ENCODE measurements at places on chromosomes 6 and 20.

- DNase-seq, result no peak
These were observed 42.8 kb upstream of the GLP1R start for GRCh38 chr6:39005774-39006173.

DNA sequence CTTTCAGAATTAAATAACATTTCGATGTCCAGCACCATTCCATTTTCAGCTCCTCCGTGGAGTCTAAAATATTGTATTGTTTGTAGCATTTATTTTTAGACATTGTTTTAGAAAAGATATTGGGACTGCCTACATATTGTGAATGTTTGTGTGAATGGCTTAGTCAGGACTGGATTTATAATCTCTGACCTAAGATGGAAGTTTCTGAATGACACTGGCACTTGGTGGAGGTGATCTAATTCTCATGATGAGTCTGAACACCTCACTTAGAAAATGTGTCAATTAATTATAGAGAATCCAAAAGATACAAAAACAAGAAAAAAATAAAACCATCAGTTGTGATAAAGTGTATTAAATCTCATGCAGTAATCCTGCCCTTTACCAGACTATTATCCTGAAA, 60.8 kb upstream of the HBS1L start:
- no peak for DNase-seq

- no peak for DNase-seq
These were observed 55.0 kb downstream of the LYRM2 start for GRCh38 chr6:89583559-89583958.

- no peak for DNase-seq
These were observed 1.7 kb upstream of the CD24 start for GRCh38 chr6:106976270-106976669.

- DNase-seq, result no peak
These were observed 166.4 kb upstream of the RNF217 start for GRCh38 chr6:124795643-124796463.

GRCh38 chr6:24718449-24719124, 367 bp downstream of the C6orf62 start:
- DNase-seq, result no peak

GRCh38 chr6:148417045-148417444, 74.4 kb downstream of the SASH1 start:
- DNase-seq, result no peak

GRCh38 chr6:42117843-42118161, 24.6 kb downstream of the C6orf132 start:
- DNase-seq, result no peak

Measured in DND-41 (cell line).